Panc1 (cell line): ENCODE measurements at places on chromosomes 4 and X.
A peak's percentile ranks its signal among the peaks of the same experiment; 100 is the strongest.

DNA sequence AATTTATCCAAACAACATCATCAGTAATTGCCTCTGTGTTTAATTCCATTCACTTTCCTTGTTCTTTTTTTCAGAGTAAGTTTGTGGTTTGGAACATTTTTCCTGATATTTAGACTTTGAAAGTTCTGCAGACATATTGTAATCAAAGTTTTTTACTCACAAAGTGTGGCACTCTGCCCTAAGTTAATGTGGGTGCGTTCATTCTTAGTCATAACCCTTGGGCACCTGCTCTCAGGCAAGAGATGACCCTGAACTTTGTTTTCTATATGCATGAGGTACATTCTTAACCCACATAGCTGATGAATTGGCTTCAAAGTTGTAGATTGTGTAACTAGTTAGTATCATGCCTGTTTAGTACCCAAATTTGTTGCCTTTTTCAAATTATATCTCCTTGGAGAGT is 424.3 kb downstream of the GRXCR1 start:
- DNase-seq = no peak

DNA sequence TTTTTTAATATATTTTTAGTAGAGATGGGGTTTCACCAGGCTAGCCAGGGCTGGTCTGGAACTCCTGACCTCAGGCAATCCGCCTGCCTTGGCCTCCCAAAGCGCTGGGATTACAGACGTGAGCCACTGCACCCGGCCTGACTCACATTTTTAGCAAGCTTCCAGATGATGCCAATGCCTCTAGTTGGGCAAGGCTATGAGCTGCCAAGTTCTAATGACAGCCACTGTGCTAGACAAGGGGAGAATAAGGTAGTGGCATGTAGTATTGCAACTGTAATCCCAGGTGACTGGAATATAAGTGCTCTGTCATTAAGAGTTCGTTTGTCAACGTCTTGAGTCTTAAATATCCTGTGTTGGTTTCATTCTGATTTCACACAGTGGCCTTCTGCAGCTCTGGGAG is 96.7 kb downstream of the SLIT2 start:
- DNase-seq = no peak

DNA sequence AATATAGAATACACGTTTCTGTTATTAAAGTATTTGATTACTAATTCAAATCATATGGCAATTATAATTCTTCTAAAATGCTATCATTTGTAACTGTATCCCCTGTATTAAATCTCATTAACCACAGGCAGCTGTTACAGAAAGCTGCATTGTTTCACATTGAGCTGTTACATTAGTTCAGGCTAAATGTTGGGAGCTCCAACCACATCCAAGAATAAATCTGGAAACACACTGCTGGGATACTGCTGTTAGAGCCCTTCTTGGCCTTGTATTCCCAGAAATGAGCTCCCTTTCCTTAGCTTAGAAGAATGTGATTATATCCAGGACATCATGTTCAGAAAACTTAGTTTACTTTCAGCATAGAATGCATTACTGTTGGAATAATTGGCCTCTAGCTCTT is 48.2 kb downstream of the GUCY1B1 start:
- no peak for DNase-seq

DNA sequence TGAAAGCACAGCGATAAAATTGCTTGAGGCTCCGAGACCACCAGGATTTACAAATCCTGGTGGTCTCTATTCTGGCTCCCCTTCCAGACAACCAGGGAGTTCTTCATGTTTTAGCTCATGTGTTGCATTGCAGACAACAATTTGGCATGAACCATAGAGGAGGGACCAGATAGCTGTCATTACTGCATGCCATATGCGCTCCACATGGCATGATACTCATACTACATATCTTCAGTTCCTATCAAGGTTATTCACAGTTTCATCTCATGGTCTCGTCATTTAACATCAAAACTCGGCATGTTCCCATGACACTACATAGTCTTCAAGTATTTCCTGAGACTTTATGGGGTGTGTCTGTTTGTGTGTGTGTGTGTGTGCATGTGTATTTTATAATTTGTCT is 220.3 kb downstream of the OR13H1 start:
- DNase-seq = no peak

DNA sequence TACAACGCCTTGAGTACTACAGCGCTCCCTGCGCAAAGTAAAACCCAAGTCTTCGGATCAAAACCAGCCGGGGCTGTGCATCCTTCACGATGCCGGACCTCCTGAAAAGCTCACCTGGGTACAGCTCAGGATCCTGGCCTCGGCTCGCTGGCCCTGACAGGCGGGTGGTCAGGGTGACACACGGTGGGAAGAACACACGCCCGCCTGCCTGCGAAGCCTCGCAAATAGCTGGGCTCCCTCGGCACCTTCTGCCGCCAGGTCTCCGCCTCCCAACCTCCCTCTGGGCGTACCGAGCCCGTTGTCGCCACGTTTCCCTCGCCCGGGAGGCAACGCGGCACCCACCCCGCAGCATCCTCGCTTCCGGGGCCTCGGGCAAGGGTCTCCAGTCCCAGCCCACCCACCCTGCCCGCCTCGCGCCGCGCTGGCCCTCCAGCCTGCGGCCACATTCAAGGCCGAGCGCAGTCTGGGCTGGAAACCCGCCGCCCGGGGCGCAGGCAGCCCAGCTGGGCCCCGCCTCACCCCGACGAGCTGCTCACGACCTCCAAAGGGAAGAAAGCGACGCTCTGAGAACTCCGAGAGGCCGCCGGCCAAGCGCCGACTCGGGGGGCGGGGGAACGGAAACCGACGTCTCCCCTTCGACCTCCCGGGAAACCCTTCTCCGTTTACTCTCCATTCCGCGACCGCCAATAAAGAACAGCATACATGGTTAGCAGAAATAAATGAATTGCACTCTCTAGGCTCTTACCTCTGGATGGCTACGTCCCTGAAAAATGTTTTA is 511 bp downstream of the PPM1K start:
- DNase-seq = peak; percentile 54

GRCh38 chrX:105307762-105308161 is 87.3 kb upstream of the TEX13A start:
- DNase-seq = no peak

DNA sequence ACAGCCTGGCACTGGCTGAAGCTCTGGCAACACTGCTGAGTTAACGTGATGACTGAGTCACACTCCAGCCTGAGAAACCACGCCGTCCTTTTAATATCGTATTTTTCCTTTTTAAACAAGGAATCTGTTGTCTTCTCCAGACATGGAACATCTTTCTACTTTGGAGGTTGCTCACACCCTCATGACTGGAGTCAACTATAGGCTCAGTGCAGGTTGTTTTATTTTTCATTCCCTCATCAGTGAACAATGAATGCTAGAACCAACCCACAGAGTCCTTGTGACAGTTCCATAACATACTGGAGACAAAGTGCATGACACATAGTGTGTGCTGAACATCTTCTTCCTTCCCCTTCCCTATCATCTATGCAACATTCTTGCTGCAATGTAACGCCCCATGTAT is 76.8 kb upstream of the CPEB2 start:
- DNase-seq = no peak
